Suprapubic skin (tissue), 4 donors: ENCODE measurements at places on chromosomes 1 and 21. TPM values are rescaled to one million over a fixed set of nuclear protein-coding genes. Genes with fewer than 3 reads are reported as not detected.

DNA sequence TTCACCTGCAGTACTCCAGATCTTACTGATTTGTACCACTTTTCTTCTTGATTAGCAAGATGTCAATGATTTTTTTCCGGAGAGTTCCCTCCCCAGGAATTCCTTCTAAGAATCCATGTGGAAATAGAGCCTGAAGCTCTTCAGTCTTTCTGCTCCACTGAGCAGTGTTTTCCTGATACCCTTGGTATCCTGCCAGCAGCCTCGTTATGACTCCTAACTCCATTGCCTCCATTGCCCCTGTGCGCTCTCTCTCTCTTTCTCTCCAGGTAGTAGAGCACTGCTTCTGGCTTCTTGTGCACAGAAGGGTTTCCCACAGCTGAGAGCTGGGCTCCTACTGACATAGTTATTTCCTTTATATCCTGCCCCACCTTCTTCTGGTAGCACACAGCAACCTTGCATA lies 12.2 kb downstream of the UBE2U start:
- DNase-seq: no peak

ARHGEF16 gene
- 5.9 TPM for total RNA-seq

GRCh38 chr1:32431736-32432400 lies 33.0 kb upstream of the ZBTB8B start:
- DNase-seq: no peak

RNF186 gene
- total RNA-seq: 0.51 TPM

DNA sequence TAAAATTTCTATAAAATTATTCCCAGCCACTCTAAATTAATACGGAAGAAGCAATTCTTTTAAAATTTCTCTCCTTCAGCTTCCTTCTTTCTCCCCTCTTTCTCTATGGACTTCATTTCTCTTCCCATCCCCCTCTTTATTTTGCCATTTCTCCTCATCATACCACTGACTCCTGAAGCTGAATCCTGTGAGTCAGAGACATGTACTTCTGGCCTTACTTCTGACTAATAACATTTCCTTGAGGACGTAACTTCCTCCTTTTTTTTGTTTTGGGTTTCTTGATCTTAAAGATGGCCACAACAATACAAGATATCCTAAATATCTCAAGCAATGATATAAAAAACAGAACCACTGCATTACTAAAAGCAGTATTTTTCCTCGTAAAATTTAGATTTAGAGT lies 63.6 kb upstream of the DENND1B start:
- DNase-seq: no peak

KLHDC8A gene
- 0.30 TPM for total RNA-seq

SIM2 gene
- total RNA-seq: not detected

GRCh38 chr1:24743404-24744211 lies 1.6 kb upstream of the CLIC4 start:
- peak; percentile 65 for DNase-seq

DNA sequence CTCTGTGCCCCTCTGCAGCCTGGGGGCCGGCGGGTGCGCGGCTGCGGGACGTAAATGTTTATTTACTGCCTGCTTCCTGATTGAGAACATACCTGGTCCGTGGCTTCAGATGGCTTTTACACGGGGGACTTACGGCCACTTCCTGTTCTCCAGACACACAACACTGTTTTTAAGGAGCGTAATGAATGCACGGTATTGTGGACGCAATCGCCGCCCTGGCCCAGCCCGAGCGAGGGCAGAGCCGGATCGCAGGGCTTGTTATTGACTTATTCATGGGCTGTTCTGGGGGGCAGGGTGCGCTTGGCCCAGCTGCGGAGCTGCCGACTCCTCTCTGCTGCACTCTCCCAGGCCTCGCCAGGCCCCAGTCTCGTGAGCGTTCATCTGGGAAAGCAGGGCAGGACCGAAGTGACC lies 52.8 kb upstream of the ACTRT2 start:
- DNase-seq: peak; percentile 51

- no peak for DNase-seq
Measured at GRCh38 chr1:219427403-219427802, 185.5 kb downstream of the ZC3H11B start.

OR6K3 gene
- total RNA-seq: not detected

SLC2A5 gene
- total RNA-seq: 3.9 TPM

- DNase-seq: no peak
Measured at GRCh38 chr1:38213646-38214434, 167.2 kb upstream of the POU3F1 start.

DNA sequence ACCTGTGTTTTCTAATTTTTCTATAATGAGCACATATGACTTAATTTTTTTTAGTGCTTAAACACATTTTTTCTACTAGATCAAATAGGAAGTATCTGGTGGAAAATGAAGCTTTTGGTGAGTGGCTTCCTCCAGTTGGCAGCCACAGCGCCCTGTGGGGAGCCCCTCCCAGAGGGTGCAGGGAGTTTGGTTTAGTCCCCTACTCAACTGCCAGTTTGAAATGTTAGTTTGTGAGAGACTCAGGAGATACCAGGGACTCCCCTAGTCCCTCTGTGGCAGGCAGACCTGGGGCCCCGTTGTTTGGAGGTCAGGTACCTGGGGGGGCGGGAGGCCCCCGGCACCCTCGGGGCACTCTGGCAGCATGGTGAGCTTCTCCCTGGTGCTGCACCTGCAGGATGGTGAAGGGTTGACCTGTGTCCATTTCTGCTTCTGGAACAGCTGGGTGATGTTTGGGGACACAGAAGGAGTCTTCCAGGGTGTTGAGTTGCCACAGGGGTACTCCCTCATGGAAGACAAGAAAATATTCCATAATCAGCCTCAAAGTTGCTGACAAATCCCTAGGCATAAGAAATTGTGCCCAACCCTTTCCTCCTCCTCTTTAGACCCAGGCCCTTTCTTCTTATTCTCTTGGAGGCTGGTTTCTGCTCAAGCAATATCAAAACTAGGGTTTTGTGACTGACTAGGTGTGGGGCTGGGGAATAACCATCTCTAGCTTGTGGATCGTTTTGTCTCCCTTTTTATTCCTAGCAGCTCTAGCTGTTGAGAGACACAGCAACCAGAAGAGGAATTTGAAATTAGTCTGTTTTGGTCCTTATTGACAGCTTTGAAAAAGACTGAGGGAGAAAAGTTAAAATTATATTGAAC lies 91.6 kb downstream of the ABCA4 start:
- DNase-seq: no peak

DNA sequence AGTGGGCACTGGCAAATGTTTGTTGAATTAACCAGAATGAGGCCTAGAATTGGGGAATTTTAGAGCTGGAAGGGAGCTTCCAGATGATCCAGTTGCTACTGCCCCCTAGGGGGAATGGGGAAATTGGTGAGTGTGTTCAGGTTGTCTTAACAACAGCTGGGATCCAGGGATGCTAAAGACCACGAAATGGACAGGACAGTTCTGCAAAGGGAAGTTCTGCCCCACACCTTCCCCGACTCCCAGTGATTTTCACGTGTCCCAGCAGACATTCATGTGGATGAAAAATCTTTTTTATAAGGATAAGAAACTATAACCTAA lies 33.9 kb downstream of the TRIM62 start:
- no peak for DNase-seq
